ENCODE measurements at places on chromosomes 3 and 15.

GRCh38 chr3:111292117-111292516, 220.5 kb downstream of the NECTIN3 start:
- no peak for DNase-seq

DNA sequence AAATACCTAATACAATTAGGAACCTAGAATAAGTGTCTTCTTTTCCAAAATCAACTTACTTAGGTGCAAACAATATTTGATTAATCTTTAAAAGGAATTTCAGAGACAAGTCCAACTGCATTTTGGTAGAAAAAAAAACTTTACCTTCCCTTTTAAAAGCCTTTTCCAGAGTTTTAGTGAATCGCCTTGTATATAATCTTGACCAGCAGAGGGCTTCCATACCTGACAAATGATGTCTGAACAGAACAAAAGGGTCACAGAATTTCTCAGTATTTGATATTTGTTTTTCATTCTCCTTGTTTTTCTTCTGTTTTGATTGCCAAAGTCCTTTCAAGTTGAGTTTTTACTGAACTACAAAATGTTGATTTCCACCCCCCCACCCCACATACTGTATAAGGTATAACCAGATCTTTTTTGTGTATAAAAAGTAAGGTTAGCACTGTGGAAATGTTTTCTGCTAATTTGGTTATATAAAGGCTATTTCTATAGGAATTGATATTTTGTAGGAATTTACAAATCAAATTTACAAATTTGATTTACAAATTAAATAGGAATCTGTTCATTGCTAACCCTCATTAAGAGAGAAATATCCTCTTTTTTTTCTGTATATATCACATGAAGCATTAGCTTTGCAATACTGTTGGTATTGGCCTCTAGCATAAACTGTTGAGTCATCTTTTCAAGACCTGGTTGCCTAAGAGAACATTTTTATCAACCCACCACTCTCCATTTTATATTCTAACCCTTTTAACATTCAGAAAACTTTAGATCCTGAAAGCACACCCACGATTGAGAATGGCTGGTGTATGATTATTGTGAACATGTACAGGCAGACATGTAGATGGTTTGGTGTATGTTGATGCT, 464.1 kb upstream of the RARB start:
- peak; percentile 68 for DNase-seq

GRCh38 chr15:62060113-62060895, at the start of gene VPS13C:
Gene VPS13C, minus strand, starts transcription at chr15:62060447. Its CDS starts 73 bp downstream, at chr15:62060374.
- peak; percentile 98 for DNase-seq

DNA sequence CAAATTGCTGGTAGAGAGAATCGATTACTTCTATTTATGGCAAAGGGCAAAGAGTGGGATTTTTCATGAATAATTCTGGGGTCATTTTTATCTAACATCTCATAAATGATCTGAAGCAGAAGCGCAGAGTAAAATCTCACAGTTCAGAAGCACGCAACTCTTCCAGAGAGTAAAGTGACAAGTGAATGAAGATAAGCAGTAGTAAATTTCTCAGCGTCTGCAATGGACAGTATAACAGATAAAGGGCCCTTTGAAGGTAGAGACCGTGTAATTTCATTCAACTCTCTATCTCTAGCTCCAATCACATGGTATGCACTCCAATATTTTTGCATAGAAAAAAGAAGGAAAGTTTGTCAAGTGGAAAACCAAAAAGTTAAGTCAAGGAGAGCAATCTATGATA, 521.1 kb upstream of the NECTIN3 start:
- DNase-seq: no peak

GRCh38 chr3:173618148-173618547, 220.6 kb downstream of the NLGN1 start:
- DNase-seq: no peak

- peak; percentile 70 for DNase-seq
These were observed 50.1 kb downstream of the NR1I2 start for GRCh38 chr3:119831941-119832371.

- DNase-seq: peak; percentile 9
These were observed 690.1 kb upstream of the BCHE start for GRCh38 chr3:166527325-166527724.

DNA sequence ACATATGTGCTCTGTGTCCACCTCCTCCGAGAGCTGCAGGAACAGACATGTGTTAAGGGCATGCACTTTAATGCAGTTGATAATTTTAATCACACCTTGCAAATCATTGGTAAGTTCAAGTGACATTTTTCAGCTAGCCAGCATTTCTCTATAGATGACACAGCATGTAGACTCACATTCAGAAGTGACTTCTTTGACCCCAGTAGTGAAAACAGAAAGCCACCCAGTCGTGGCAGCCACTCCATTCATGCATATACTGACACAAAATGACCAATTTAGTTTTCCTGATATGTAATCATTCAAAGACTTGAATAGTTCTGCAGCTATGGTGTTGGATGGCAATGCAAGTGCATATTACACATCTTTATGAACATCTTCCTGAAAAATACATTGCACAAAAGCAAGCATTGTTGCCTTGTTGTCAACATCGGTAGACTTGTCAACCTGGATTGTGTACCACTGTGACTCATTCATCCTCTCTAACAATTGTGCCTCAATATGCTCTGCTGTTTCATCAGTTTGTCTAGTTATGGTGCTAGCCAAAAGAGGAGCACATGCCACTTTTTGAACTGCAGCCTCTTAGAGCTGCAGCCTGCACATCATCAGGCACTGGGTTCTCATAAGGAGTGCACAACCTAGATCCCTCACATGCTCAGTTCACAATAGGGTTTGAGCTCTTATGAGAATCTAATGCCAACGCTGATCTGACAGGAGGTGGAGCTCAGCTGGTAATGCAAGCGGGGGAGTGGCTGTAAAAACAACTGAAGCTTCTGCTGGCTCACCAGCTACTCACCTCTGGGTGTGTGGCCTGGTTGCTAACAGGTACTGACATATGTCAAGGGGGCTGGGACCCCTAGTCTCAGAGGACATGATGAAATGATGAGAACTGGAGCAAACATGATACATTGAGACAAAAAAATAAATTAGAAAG, 622.0 kb downstream of the PYDC2 start:
- DNase-seq: no peak

- peak; percentile 55 for DNase-seq
These were observed 2.0 kb upstream of the ST8SIA2 start for GRCh38 chr15:92391640-92392039.

DNA sequence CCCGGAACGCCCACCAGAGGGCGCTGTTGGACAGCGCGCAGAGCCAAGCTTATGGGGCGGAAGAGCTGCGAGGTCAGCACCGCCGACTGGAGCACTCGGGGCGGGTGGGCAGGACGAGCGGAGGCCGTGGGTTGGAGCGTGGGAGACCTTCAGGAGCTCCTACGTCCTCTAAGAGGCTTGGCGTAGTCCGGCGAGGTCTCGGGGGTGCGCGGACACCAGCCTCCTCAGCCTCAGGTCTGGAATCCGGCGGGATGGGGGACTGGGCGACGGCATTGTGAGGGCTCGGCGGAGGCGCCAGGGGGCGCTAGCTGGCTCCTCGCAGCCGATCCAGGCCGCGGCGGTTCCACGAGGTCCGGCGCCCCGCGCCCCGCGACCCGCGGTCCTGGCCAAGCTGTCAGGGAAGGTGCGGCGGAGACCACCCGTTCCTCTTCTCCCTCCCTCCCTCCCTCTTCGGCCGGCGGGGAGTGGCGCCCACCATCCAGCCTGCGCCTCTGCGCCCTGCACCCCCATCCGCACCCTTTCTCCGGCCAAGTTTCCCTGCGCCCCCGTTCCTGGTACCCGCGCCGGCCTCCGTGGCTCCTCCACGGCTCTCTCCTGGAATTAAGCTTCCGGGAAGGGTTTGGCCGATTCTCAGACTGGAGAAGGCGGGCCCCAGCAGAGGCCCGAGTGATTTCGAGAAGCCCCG, 24.3 kb upstream of the POLG start:
- peak; percentile 91 for DNase-seq

DNA sequence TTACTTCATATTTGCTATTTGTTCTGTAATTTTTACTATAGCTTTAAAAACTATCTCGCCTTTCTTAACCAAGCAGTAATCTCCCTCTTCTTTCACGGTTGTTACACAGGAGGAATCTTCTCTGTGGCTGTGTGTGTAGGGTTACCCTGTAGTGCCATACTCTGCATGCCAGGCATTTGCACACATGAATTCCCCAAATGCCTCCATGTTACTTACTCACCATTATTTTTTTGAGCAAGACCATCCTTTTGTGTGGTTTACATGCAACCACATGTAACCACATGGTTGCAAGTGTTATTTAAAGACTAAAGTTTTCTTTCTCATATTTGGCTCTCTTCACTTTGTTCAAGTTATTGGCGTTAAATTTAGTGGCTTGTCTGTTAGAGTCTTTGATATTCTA, 45.5 kb downstream of the HPS3 start:
- peak; percentile 87 for DNase-seq

- peak; percentile 93 for DNase-seq
These were observed 2.6 kb upstream of the CEMIP start for GRCh38 chr15:80776420-80777045.

Measured in astrocyte of the hippocampus (primary cell).